CD4-positive, alpha-beta T cell treated with Interleukin-4 for 4 hours (primary cell): ENCODE measurements at places on chromosomes 16 and 17.

DNA sequence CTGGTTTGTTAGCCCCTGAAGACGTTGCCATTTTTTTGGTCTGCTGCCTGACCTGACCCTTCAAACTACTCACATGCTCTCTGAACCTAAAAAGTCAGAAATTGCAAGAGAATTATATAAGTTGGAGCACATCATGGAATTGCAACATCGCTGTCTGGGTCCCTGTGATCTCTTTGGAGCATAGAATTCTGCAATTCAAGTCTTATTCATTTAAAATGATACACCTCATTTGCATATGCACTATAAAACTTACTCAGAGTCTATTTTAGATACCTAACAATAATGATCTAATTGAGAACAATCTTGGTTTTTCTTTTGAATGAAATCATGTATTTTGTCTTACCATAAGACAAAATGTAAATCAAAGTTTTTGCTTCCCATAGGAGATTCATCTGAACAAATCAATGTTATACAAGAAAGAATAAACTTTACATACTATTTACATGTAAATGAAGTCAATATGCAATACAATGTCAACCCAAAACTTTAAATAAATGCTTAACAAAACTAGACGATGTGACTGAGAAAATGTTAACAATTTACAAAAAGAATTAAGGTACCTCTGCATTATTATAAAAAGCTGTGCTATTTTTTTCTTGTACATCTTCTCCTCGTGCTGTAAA lies 99.7 kb downstream of the HELZ start:
- DNase-seq = no peak

DNA sequence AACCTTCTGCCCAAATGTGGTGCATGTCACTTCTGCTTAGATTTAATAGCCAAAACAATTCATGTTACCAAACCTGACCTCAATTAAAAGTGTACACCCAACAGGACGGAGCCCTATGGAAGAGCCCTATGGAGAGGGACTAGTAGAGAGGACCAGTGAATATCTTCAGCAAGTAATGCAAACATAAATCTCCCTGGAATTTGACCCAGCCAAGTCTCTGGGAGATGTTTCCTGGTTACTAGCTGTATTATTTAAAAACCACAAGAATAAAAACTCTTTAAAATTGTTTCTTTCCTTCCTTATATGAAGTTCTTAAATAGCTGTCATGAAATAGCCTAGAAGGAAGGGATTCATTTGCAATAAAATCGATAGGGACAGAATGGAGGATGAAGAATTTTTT lies 255.8 kb downstream of the CDH11 start:
- no peak for DNase-seq

DNA sequence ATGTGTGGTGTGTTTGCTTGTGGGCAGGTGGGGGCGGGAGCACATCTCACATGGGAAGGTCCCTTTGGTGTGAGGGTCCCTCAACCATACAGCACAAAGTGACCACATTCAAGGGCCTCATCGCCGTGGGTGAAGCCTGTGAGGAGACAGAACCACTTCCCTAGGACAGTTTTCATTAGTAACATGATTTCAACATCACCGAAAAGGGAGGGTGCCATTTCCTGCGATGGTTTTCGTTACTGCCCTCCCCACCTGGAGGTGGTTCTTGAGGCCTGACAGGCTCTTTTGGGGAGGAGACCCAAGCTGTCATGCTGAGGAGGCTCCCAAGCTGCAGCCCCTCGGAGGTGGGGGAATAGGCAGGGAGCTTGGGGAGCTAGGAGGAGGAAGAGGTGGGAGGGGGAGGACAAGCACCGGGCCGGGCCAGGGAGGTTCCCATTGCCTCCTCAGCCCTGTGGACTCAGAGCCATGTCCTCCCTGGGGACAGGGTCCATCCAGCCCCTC lies 9.5 kb downstream of the CD300LB start:
- peak; percentile 18 for DNase-seq

DNA sequence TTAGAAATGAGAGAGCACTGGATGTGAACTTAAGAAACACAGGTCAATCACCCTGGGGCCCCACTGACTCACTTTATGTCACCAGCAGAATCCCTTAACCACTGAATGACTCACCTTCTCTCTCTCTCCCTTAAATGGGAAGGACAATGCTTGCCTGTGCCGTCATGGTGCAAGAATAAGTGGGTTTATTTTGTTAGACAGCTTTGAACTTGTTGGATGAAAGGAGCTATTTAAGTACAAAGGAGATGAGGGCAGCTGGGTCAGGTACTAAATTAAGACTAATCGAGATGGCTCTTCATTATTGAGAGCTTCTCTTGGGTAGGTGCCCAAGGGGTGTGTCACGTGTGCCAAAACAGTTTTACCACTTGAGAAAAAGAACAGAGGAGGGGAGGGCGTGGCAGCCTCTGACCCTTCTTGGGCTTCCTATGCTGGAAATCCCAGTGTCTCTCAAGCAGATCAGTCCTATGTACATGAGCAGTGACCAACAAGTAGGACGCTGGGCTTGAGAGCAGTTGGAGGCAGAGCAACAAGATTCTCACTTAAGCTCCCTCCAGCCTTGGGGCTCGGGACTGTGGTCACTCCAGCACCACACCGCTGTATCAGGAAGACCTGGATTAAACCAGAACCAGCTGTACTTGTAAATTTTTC lies 6.7 kb upstream of the KRT31 start:
- DNase-seq = peak; percentile 78

DNA sequence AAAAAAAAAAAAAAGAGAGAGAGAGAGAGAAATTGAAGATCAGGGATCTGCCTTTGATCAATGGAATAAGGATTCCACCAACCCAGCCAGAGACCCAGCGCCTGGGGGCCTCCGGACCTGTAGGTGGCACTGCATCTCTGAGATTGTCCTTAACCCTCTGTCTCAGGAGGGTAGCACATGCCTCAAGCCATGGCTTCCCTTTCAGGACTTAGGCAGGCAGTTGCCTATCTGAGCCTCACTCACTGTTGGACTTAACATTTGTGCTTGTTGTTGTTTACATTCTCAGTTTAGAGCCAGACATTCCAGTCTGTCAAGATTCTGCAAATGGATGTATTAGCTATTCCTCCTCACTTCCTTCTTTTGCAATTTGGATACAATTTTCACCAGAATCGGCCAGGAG lies 5.1 kb upstream of the SCNN1B start:
- DNase-seq = no peak

- DNase-seq = no peak
Measured at GRCh38 chr17:59074494-59074893, 32.2 kb downstream of the TRIM37 start.

GRCh38 chr16:252366-253337 lies 18.0 kb downstream of the FAM234A start:
- DNase-seq = peak; percentile 25

DNA sequence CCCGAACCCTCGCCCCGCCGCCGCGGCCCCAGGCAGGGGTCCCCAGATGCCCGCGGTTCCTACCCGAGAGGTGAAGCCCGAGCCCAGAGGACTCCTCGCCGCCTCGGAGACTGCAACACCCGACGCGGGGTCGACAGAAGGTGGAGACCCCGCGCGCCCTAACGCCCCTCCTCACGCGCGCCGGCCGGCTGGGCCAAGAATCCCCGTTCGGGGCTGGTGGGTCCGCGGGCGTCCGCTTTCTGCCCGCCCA lies 515 bp downstream of the SUMO2 start:
- no peak for DNase-seq

GRCh38 chr17:38601539-38602351 lies 4.0 kb downstream of the SRCIN1 start:
- DNase-seq = no peak

DNA sequence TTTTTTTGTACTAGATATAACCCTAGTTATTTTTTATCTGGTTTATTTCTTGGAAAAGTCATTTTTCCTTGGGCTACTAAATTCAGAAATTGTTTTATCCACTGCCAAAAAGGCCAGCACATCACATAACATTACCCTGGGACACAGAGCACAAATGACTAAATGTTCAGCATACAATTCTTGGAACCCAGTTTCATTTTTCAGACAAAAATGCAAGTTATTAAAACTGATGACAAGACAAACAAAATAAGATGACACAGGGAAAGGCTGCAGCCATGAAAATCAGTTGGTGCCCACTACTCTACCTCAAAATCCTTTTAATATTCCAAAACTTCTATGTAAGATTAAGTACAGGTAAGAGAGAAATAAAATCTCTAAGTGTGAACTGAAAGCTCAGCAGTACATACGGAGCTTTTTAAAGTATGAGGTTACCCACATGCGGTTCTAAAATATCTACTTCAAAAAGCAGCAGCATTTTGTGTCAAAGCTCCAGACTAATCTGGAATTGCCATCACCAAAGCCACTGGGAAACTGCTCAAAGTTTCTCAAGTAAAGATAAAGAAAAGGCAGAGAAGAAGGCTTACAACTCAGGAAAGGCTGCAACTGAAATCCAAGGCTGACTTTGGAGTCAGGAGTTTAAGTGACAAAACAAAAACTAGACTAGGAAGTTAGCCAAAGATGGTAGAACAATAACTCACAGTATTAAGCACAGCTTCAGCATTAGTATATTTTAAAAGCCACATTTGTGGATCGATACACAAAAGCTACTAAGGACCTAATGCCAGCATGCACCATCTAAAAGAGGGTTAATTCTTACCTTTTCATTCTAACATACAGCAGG lies 41.4 kb downstream of the AP1G1 start:
- no peak for DNase-seq

DNA sequence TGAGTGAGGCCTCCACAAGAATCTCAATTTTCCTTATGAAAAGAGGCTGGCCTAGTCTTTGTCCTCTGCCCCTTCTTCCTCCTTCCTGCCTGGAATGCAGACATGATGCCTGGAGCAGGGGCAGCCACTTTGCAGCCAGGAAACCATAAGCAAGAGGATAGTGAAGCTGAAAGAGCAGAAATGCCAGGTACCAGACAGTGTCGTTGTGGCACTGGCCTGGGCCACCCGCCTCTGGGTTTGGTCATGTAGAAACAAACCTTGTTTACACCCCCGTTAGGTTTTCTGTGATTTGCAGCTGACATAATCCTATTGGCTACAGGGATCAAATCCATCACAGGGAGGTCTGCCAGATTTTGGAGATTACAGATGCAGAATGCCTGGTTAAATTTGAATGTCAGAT lies 16.5 kb downstream of the CBFA2T3 start:
- DNase-seq = no peak

DNA sequence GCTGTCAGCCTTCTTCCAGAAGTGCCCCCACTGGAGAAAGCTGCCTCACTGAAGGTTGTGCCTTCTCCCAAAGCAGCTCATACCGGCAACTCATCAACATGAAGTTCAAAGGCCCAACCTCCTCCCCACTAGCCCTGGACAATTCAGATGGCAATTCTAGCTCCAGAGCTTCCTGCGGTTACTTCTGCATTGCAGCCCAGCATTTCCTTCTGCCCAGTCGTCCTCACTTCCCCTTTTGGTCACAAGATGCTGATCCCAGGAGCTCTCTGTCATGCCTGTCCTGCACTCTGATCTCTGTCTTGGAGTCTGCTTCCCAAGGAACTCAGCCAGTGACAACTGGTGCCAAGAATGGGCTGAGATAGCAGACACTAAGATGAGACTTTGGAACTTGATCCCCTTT lies 178.2 kb upstream of the SOX9 start:
- DNase-seq = no peak

GRCh38 chr17:65583921-65584603 lies 22.6 kb upstream of the AXIN2 start:
- no peak for DNase-seq

GRCh38 chr17:12089809-12090384 lies 69.2 kb downstream of the MAP2K4 start:
- no peak for DNase-seq

DNA sequence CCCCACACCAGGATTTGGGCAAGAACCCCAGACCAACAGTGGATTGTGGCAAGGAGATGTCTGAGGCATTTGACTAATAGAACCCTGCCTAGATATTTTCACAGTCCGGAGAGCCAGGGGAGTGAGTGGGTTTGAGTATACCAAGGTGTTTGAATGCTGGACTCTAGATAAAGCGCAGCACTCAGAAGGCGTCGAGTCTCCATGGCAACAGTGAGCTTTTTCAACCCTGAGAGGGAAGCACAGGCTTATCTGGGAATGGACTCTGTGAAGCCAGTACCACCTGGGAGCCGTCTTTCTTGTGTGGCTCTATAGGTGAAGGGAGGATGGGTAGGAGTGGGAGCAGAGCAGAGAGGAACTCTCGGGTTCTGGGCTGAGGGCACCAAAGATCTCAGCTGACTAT lies 147.0 kb downstream of the SHISA6 start:
- no peak for DNase-seq

DNA sequence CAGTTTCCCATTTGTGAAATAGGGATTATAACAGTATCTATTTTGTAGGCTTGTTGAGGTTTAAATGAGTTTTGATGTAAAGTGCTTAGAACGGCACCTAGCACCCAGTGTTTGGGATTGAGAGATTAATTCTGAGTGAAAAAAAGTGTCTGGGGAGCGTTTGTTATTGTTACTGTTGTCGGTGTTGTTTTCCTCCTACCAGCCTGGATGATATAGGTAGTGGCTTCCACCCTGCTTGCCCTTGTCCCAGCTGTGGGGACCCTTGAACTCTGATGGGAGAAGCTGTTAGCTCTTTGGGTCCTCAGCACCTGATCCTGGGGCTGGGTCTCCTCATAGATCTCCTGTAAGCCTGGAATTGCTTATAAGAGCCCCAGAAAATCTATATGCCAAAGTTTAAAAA lies 4.9 kb downstream of the FMNL1 start:
- DNase-seq = peak; percentile 41

- DNase-seq = no peak
Measured at GRCh38 chr17:27635275-27635823, 4.4 kb downstream of the LGALS9 start.

DNA sequence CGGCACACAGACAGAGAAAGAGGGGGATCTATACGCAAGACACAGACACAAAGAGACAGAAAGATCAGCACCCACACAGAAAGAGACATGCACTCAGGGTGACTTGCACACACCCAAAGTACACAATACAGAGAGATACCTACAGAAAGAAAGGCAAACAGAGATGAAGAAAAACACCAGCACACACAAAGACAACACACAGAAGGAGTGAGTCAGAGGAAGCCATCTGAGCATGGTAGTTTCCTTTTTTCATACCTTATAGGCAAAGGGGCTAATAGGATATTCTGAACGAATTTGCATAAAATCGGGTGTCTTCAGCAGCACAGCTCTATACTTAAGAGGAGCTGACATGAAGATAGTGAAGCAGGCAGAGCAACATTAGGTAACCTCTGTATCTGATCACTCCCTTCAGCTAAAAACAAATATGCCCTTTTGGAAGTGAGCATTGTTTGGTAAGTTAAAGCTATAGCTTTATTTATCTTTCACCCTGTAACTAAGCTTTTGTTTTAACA lies 198.6 kb downstream of the AATF start:
- peak; percentile 12 for DNase-seq
